Prostate gland (tissue), 2 donors: ENCODE measurements at places on chromosomes 6 and 20. TPM values are rescaled to one million over a fixed set of nuclear protein-coding genes. Genes with fewer than 3 reads are reported as not detected.

The KIF25 gene
- total RNA-seq: 0.82 TPM

The ERVFRD-1 gene
- not detected for total RNA-seq

DNA sequence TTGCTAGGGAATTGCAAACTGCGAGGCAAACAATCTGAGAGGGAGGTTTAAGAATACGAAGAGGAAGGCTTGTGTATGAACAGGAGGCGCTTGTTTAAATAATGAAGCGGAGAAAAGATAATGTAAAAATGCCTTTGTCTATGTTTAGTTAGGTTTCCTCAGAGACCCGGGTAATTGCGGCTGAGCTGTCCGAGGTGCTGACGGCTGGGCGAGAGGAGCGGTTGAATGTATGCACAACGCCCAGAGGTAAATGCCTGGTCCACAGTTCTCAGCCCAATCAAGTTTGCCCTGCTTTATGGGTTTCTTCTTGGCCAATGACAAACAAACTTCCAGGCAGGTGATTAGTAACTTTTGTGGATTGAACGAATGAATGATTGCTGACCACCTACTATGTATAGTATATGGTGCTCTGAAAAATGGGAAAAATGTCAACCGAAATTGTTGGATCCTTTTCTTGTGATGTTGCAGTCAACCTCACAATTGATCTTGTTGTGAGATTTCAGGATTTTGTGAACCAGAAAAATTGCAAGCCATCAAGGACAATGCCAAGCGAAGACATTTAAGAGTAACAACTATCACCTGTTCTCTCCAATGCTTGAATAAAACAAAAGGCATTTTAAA is 38.3 kb upstream of the SLC32A1 start:
- no peaks in the 10 kb centered on the region for H3K4me1 ChIP-seq
- H3K27ac ChIP-seq: no peak overlapping the region
- H3K27me3 ChIP-seq: no peaks in the 10 kb centered on the region
- H3K36me3 ChIP-seq: no peaks in the 10 kb centered on the region
- H3K4me3 ChIP-seq: no peak overlapping the region

DNA sequence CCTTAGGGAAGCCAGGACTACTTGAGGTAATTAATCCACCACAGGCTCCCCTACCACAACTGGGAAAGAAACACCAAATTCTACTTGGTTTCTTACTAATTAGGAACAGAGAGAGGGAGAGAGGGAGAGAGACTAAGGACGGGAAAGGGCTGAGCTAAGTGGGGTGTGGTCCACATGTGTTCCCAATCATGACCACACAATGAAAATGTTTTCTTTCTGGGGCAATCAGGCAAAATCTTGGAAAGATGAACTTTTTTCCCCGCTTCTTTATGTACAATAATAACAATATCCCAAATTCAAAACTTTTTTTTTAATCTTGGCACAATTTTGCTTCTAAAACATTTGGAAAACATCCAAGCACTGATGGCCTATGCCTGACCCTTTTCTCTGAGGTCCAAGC is 734.4 kb downstream of the MAFB start:
- H3K4me3 ChIP-seq: no peak overlapping the region
- no peaks in the 10 kb centered on the region for H3K27me3 ChIP-seq
- H3K36me3 ChIP-seq: no peaks in the 10 kb centered on the region
- H3K27ac ChIP-seq: no peak overlapping the region

DNA sequence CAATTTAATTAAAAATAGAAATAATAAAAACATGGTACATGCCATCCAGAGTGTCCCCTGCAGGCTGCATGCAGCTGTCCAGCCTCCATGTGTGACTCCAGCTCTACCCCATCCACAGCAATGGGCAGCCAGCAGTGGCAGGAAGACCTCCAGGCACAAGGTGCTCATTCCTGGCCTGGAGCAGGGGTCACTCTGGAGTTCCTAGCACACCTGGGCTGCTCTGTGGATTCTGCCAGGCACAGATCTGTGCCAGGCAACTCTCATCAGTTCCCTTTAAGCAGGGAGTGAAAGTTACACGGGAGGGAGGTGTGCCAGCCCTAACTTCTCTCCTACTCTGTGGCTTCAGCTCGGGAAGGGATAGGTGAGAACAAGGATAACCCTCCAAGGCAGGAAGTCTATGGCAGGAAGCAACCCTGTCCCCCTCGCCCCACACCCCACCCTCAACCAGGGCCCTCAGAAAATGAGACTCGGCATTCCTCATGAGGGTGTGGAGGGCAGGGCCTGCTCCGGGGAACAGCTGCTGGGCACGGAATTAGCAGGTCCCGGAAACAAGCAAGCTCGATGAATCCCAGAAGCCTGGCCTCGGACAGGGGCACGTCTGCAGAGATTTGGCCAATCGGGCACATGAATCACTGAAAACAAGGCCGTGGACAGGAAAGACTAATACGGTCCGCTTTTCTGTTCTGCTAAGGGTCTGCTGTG is 10.0 kb downstream of the JPH2 start:
- DNase-seq: no peak
- no peaks in the 10 kb centered on the region for H3K27me3 ChIP-seq
- no peak overlapping the region for H3K4me3 ChIP-seq
- no peaks in the 10 kb centered on the region for H3K36me3 ChIP-seq
